AG04450 (cell line): ENCODE measurements at places on chromosomes 12 and 14.

DNA sequence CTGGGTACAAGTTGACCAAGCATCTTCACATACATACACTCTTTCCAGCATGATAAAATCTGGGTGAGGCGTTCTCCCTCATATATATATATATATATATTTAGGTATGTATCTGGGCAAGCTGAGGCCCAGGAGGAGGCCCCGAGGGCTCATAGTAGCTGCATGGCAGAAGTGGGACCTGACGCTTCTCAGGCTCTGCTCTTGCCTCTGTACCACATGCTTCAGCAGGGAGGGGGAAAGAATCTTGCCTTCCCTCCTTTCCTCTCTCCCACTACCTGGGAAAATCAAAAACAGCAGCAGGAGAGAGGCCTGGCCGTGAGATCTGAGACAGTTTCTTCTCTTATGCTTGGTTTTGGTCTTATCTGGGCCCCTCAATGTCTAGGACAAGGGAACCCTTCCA lies 9.2 kb downstream of the PPP1R1A start:
- DNase-seq, result no peak

DNA sequence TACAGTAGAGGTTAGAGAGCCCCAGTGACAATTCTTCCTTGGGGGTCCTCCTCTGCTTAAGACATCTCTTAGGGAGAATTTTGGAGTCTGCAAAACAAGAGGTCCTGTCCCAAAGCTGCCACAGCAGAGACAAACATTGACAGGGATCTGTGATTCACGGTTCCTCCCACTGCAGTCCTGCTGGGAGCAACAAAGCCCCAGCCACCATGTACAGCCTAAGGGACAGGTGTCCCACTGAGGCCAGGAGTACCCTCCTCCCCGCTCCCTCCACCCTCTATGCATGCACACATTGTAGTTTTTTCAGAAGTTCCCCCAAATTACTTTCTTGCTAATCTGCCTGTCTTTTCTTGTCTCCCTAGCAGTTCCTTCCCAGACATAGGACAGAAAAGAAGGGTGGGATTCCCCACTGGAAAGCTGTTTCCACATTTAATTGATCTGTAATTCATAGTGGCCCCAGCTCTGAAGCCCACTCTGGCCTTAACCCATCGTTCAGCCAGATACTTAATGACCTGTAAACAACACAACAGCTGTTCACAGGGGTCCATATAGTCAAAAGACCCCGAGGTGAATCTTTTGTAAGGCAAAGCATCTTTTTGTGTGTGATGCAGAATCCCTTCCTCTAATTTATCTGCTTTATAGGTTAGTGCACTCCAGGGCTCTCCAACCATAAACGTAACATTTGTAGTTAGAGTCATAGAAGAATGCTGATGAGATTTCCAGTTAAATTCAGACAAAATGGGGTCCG lies 13.9 kb upstream of the PRICKLE1 start:
- DNase-seq, result no peak

GRCh38 chr14:106511006-106511799 lies 984.8 kb downstream of the TMEM121 start:
- DNase-seq, result no peak

DNA sequence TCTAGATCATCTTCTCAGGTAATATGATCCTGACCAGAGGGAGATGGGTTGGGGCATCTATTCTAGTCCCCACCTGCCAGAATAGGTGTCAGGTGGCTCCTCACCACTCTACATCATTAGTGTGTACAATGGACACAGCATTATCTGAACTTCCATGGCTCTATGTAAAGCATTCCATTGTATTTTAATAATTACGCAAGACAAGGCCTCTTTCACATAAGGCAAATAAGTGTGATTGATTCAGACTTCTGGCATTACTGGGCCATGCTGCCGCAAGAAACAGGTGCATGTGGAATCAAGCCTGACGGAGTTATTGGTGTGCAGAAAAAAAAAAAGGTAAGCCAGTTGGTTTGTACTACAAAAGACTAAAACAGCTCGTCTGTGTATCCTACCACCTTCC lies 3.1 kb upstream of the DDHD1 start:
- DNase-seq, result no peak

DNA sequence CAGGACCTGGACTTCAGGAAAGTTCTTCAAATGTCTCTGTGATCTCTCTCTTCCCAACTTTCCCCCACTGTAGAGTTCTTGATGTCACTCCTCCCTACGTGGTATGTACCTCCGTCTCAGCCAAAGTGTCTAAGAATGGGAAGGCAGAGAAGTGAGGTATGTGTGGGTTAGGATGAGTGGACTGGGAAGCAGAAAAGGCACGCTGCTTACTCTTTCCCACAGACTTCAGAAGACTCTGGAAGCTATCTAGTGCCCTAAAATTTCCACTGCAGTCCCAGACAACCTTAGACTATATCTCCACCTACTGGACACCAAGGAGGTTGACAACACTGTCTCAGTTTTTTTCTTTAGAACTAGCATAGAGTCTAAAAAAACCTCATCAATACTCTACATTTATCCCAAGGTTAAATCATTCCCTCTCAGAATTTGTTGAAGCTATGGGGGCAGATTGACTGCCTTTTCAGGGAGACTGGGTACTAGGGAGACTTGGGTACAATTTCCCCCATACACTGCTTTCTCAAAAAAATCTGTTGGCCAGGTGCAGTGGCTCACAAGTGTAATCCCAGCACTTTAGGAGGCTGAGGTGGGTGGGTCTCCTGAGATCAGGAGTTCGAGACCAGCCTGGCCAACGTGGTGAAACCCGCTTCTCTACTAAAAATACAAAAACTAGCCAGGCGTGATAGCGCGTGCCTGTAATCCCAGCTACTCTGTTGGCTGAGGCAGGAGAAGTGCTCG lies 20.6 kb upstream of the ITGA5 start:
- peak; percentile 60 for DNase-seq

- no peak for DNase-seq
Measured at GRCh38 chr14:54450535-54450934, 9.4 kb upstream of the CNIH1 start.

DNA sequence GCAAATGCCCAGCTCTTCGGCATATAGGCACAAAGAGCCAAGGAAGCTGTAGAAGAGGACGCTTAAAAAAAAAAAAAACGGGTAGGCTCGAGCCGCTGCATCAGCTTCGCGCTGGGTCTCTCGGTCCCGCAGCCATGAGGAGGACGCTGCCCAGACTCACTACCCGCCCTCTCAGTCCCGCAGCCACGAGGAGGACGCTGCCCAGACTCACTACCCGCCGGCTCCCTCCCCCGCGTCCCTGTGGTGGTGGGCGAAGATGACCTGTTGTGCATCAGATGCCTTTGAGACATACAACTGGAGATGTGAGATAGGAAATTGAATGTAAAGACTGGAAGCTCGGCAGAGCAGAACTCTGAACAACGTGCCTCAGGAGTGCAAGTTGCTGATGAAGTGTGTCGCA lies 11.4 kb upstream of the SPSB2 start:
- DNase-seq, result no peak

DNA sequence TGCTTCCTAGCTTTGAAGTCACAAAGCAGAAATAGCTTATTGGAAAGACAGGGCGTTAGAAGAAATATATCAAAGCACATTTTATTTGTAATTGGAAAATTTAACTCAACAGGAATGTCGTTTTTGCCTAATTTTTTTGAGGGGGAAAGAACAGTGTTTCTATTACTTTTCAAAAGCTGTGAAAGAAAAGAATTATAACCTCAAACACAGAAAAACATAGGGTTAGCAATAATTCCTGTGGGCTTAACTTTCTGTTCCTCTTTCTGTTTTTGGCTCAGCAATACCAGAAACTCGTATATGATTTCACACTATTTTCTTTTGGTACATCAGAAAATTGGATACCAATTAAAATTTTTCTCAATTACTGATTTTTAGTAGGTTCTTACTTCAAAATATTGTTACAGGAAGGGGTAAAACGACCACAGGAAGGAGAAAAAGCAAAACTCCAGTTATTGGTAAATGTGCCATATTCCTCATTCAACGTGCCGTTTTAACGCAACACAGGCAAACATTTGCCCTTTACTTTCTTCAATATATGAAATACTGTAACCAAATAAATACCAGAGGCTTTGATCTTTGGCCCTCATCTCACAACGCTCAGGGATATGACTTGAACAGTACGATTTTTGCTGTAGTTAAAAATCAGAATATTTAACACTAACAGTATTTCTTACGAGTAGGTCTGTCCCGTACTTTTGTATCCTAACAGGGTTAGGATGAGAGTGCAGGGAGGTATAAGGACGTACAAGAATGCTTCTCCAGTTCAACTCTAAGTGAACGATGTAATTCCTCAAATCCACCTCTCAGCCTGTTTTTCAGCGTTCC lies 1.3 kb upstream of the RNU6-7 start:
- no peak for DNase-seq

GRCh38 chr12:1083151-1083888 lies 92.3 kb downstream of the ERC1 start:
- DNase-seq, result no peak

GRCh38 chr14:101973356-101973755 lies 9.0 kb downstream of the DYNC1H1 start:
- DNase-seq, result no peak

GRCh38 chr14:91063119-91063518 lies 2.7 kb upstream of the RPS6KA5 start:
- DNase-seq, result no peak

- no peak for DNase-seq
Measured at GRCh38 chr12:94289461-94290312, 141.3 kb downstream of the PLXNC1 start.

DNA sequence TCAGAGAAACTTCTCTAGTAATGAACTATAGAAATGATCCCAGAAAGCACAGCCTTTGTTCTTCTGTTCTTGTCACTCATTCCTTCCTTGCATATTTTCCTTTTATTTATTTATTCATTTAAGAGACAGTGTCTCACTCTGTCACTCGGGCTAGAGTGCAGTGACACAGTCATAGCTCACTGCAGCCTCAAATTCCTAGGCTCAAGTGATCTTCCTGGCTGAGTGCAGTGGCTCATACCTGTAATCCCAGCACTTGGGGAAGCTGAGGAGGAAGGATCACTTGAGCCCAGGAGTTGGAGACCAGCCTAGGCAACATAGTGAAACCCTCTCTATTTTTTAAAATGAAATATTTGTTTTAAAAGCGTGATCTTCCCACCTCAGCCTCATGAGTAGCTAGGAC lies 11.5 kb downstream of the TECPR2 start:
- DNase-seq, result no peak

DNA sequence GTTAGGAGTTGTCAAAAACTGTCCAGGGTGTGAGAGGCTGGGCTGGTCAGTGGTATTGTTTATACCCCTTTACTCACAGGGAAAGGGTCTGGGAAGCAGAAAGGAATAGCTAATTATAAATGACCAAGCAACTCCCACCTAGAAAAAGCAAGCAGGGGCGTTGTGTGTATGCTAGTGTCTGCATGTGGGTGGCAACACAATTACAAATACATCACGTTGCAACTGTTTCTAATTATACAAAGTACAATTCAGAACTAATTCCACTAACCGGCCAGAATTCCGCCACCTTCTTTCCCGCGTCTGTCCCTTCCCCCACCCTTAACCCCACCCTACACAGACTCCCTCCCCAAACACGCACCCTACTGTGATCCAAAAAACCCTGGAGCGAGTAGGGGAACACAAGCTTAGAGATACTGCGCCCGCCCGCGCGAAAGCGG lies 2.2 kb downstream of the DPF3 start:
- DNase-seq, result no peak

- no peak for DNase-seq
Measured at GRCh38 chr12:99981639-99982190, 3.0 kb downstream of the ANKS1B start.
